ENCODE measurements at places on chromosomes 13 and 19. TPM values are rescaled to one million over a fixed set of nuclear protein-coding genes. Genes with fewer than 3 reads are reported as not detected.

HNRNPL gene
- total RNA-seq: 403 TPM

A1BG gene
- 13.7 TPM for total RNA-seq

TMEM238 gene
- total RNA-seq: 5.9 TPM

SERP2 gene
- not detected for total RNA-seq

PMIS2 gene
- total RNA-seq: not detected

CUL4A gene
- 61.1 TPM for total RNA-seq

BRME1 gene
- total RNA-seq: 0.27 TPM

ZNF730 gene
- total RNA-seq: not detected

NUCB1 gene
- total RNA-seq: 222 TPM

INSL3 gene
- total RNA-seq: 0.47 TPM

BCAM gene
- total RNA-seq: 67.7 TPM

ZNF525 gene
- total RNA-seq: 0.29 TPM

ZNF136 gene
- 2.0 TPM for total RNA-seq

LINGO3 gene
- total RNA-seq: not detected

CYP2A7 gene
- not detected for total RNA-seq

ZNF878 gene
- total RNA-seq: not detected

ATCAY gene
- total RNA-seq: 0.18 TPM

OXGR1 gene
- not detected for total RNA-seq

ZNF773 gene
- total RNA-seq: 5.8 TPM

CACNG6 gene
- total RNA-seq: 12.6 TPM

VSTM2B gene
- total RNA-seq: not detected

TUBA3C gene
- not detected for total RNA-seq

RDH8 gene
- total RNA-seq: 0.26 TPM

C19orf81 gene
- 9.6 TPM for total RNA-seq

COL5A3 gene
- total RNA-seq: 4.2 TPM

LILRB1 gene
- total RNA-seq: not detected

ZNF563 gene
- not detected for total RNA-seq

ZNF560 gene
- total RNA-seq: not detected

CBARP gene
- 4.0 TPM for total RNA-seq

ITGBL1 gene
- total RNA-seq: 1.7 TPM

ZNF177 gene
- total RNA-seq: 0.53 TPM

ANGPTL8 gene
- not detected for total RNA-seq

SPRED3 gene
- 3.1 TPM for total RNA-seq

RINL gene
- total RNA-seq: 2.2 TPM

NAPSA gene
- 0.58 TPM for total RNA-seq

AZU1 gene
- total RNA-seq: not detected

IGFL2 gene
- 0.63 TPM for total RNA-seq

PEX11G gene
- total RNA-seq: 1.7 TPM

SOX1 gene
- not detected for total RNA-seq

CPAMD8 gene
- not detected for total RNA-seq

GPC5 gene
- not detected for total RNA-seq

MTMR6 gene
- 10.1 TPM for total RNA-seq

VSTM1 gene
- total RNA-seq: 0.57 TPM

LIM2 gene
- total RNA-seq: not detected

SYDE1 gene
- total RNA-seq: 14.2 TPM

LYL1 gene
- total RNA-seq: 0.45 TPM

SLC25A42 gene
- 0.43 TPM for total RNA-seq

CD177 gene
- 0.25 TPM for total RNA-seq

DLL3 gene
- 4.9 TPM for total RNA-seq

C13orf42 gene
- total RNA-seq: not detected

CEACAM16 gene
- total RNA-seq: not detected

LYPD3 gene
- total RNA-seq: 0.58 TPM

ZSWIM9 gene
- total RNA-seq: 6.7 TPM

ANKRD24 gene
- total RNA-seq: 0.23 TPM

DIAPH3 gene
- 9.2 TPM for total RNA-seq

SLC27A1 gene
- total RNA-seq: 3.1 TPM

ATP13A1 gene
- 34.0 TPM for total RNA-seq

All from A549 treated with DMSO at 1 μM for 4 hours (cell line).